ENCODE measurements at places on chromosomes 2 and 18.
A peak's percentile ranks its signal among the peaks of the same experiment; 100 is the strongest.

DNA sequence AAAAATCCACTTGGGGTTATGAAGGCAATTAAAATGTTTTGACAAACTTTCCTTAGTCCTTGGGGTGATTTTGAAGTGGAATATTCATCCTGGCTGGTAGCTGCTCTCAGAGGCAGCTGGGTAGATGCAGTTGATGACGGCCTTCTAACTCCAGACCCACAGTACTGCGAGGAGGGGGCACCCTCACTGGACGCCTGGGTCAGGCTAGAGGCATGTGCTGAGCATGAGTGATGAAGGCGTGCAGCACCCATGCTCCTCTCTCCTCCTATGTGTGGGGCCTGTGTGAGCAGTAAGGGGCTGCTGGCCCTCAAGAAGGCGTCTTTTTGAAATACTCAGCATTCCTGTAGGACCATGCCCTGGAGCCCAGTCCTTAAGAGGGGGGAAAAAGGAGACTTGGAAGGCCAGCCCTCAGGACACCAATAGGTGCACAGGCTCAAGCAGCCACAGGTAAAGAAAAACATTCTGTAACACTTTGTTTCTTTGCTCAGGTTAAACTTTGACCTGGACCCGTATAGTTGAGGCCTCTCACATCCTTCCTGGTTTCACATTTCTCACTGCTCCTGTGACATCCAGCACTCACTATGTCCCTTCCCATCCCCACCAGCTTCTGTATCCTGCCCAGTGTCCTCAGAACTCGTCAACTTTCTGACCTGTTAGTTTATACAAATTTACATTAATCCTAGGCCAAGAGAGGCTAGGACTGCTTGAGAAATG, 64.4 kb downstream of the CD8B2 start:
- no peak for DNase-seq

DNA sequence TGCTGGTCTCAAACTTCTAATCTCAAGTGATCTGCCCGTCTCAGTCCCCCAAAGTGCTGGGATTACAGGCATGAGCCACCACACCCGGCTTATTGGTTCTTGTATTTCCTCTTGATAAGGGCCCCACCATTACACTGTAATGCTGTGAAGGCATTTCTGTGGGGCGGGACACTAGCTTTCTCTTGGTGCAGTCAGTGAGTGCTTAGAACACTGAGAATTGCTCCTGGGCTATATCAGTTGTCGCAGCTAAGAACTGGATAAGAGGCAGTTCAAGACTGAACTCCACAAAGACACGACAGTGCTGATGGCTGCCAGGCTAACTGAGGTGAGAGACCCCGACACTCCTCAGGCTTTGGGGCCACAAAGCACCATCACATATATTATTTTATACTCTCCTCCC, 2.1 kb downstream of the KHK start:
- DNase-seq: no peak

DNA sequence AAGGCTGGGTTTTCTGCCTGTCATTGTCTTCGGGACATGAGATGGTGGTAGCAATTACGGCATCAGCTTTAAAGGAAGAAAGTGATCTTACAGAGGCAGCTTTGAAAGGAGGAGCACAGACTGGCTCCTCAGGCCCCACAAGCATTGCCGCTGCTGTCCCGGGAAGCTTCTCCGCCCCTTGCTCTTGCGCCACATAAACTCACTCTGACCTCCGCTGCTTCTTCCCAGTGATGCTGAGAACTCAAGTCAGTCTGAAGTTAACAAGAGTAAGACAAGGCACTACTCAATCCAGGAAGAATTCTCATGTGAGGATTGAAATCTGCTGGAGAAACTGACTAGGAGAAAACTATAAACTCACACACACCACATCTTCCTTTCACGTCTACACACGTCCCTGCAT, 112.4 kb upstream of the RIOK3 start:
- no peak for DNase-seq

DNA sequence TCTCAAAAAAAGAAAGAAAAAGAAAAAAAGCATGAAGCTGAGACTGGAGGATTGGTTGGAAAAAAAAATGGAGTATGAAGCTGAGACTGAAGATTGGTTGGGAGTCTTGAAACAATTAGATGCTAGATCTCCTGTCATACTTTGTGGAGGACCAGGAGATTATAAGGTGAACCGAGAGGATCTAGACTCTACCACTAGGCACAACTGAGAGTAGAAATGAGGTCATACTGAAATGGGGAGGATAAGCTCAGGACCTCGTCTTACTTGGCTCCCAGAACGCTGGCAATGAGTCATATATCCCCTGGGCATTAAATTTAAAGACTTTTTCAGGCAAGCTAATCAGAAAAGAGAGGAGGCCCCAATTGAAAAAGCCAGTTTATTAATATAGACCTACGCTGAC, 3.3 kb upstream of the ORC2 start:
- DNase-seq: peak; percentile 50

- DNase-seq: no peak
Observed at GRCh38 chr2:232435375-232435648, 20.6 kb upstream of the ALPI start.

- DNase-seq: no peak
Observed at GRCh38 chr18:52339891-52340371, at the start of gene DCC. TSS of gene DCC (plus strand) at chr18:52340197. CDS start at chr18:52340788, 591 bp downstream.

DNA sequence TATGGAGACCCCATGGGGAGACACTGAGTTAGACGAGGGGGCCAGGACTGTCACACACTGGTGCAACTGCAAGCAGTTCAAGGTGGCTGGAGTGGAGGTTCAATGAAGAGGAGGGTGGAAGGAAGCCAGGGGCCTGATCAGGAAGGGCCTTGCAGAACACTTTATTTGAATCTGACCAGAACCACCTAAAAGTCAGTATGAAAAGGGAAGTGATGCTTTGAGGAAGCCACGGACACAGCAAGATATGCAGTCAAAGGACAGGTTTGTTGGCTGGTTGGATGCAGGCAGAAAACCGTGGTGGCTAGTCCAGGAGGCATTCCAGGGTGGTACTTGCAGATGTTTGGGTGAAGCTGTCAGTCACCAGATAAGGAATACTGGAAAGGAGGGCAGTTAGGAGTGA, 3.5 kb upstream of the FAM124B start:
- no peak for DNase-seq

- no peak for DNase-seq
Observed at GRCh38 chr18:46946656-46947282, 29.4 kb downstream of the KATNAL2 start.

- no peak for DNase-seq
Observed at GRCh38 chr2:15886231-15886630, 54.1 kb upstream of the MYCN start.

GRCh38 chr2:12504443-12504842, 212.3 kb upstream of the TRIB2 start:
- DNase-seq: peak; percentile 32

DNA sequence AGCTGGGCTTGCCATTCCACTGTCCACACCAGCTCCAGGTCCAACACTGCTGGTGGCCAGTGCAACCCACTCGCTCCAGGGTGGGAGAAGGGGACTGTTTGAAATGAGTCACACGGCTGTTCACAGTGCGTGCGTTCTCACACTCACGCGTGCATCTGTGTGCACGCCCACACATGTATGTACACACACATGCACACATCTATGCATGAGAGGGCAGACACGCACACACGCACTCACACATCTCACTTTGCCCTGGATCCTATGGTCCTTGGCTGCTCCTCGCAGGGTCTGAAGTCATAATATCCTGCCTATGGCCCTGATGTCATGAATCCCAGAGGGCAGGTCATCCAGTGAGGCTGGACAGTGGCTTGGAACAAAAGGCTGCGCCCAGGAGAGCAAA, 182.8 kb downstream of the EIPR1 start:
- DNase-seq: no peak

- DNase-seq: no peak
Observed at GRCh38 chr18:59056706-59057492, 82.8 kb upstream of the SEC11C start.

- DNase-seq: no peak
Observed at GRCh38 chr2:161077367-161078210, 82.6 kb upstream of the TANK start.

DNA sequence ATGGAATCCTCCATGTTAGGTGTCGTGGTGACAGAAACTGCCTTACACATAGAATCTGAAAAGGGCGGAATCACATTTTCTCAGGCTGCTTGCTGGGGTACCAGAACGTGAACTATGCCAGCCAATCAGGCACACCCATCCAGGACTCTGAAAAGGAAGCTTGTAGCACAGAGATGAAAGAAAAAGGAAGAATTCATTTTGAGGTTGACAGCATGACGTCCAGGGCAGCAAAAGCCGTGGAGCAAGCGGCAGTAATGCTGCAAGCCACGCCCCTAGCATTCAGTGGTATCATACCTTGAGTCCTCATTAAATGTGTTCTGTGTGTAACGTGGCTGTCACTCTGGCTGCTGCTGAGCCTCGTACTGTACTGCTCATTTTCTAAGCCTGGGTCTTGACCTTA, 304.0 kb downstream of the DYSF start:
- DNase-seq: no peak

DNA sequence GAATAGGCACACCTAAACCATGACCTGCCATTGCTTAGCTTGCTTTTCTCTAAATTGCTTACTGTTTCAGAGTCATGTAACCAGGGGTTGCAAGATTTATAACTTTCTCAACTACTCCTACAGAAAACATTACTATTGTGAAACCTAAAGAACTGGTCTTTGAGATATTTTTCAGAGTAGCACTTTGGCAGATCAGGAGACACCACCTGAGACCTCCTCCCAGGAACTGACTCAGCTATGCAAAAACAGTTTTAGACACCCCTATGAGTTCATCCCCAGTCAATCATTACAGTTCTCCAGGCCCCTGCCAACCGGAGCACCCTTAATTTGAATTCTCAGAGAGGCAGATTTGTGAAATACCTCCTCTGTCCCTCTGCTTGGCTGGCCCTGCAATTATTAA, 80.3 kb downstream of the MBOAT2 start:
- DNase-seq: no peak

GRCh38 chr2:7031547-7032245, 114.5 kb downstream of the RNF144A start:
- no peak for DNase-seq

- peak; percentile 94 for DNase-seq
Observed at GRCh38 chr2:238596571-238597551, 170.1 kb downstream of the ASB1 start.

DNA sequence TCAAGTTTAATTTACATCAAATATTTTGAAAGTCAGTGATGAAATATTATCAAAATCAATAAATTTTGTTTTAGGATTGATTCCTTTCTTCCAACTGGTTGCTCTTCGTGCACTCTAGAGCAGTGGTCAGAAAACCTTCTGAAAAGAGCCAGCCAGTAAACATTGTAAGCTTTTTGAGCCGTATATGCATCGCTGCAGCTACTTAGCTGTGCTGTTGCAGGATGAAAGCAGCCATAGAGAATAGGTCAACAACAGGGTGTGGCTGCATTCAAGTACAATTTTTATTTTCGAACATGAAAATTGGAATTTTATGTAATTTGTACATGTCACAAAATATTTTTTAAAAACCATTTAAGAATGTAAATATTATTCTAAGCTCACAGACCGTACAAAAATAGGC, 94.9 kb downstream of the MGAT5 start:
- no peak for DNase-seq

DNA sequence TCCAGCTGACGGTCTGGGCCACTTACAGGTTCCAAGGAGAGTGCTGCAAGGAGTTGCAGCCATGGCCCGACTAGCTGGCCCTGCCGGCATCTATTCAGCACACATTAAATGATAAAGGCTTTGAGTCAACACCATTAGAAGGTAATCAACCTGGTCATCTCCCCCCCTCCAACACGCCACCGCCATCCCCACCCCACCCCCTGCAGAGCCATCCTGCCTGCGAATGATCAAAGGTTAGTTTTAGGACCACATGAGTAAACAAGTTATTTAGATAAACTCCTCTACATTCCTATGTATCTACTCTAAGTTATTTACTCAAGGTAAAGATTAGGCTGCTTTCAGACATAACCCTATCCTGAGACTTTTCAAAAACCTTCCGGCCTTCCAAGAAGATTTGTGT, 349.3 kb upstream of the SLC39A10 start:
- DNase-seq: no peak

GRCh38 chr2:213172641-213173040, 21.2 kb upstream of the IKZF2 start:
- DNase-seq: no peak

DNA sequence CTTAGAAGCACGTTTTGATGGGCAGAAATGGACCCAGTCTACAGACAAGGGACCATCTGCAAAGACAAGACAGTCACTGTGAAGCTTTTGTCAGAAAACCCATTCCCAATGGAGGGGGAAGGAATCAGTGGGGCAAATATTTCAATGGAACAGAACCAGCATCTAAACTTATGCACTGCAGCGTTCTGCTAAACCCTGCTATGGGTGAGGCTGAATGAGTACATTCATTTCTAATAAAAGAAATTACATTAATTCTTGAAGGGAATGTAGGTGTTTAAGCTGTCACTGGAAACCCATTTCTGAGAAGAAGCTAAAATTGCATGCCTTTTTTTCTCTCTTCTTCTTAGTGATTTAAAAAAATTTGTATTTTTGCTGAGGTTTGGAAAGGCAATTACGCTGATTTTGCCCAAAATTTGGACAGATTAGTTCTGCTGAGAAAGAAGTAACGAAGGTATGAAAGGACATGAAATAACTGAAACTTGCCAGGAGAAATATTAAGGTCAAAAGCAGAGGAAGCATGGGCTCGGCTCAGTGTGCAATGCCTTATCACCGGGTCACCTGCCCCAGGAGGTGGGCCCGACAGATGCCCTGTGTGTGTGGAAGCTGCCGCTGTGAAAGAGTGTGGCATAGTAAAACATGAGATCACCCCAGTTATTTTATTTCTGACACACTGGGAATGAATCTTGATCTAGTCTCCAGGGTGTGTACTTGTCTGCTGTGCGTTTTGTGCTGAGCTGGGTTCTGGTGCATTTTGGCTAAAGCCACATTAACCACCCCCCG, 24.2 kb downstream of the SH3RF3 start:
- DNase-seq: no peak

DNA sequence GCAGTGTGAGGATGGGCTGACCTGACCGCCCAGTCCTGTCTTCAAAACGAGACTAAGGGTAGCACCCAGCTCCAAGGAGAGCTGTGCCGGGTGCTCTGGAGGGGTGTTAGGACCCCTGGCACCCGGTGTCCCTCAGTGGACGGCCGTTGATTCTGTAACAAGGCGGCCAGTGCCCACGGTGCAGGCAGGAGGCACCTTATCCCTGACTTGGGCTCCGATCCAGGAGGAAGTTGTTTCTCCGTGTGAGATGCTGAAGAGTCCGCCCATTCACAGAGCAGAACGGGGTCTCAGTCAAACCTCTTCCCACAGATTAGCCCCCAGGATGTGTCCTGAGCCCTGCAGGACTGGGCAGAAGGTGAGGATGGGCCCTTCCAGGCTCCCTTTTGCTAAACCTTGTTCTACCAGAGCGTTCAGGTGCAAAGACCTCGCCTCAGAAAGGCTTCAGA, 123.0 kb downstream of the NFATC1 start:
- no peak for DNase-seq

- no peak for DNase-seq
Observed at GRCh38 chr18:495017-495416, 5.5 kb downstream of the COLEC12 start.

DNA sequence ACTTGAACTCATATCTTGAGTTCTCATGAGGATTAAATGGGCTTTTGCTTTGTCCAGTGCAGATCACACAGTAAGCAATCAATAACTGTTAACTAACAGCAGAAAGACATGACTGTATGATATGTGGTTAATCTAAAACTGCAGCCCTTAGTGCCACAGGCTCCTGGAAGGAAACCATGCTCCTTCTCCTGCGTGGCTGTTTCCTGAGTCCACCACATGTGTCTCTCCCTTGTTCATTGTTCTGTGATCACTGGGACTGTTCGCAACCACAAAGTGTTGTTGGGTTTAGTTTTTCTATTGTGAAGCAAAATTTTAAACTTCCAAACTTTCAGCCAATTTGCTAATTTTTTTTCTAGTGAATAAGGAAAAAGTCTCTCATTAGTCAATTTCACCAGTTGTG, 130.9 kb upstream of the PTPRM start:
- no peak for DNase-seq
